ENCODE measurements at places on chromosomes 16 and 17. TPM values are rescaled to one million over a fixed set of nuclear protein-coding genes. Genes with fewer than 3 reads are reported as not detected.
A peak's percentile ranks its signal among the peaks of the same experiment; 100 is the strongest.

Gene ZNF267
- total RNA-seq = 32.3 TPM

Gene KRTAP3-1
- not detected for total RNA-seq

Gene KCNH6
- total RNA-seq = 0.07 TPM

GRCh38 chr17:82003411-82004381, 19.0 kb downstream of the CENPX start:
- DNase-seq = peak; percentile 88

DNA sequence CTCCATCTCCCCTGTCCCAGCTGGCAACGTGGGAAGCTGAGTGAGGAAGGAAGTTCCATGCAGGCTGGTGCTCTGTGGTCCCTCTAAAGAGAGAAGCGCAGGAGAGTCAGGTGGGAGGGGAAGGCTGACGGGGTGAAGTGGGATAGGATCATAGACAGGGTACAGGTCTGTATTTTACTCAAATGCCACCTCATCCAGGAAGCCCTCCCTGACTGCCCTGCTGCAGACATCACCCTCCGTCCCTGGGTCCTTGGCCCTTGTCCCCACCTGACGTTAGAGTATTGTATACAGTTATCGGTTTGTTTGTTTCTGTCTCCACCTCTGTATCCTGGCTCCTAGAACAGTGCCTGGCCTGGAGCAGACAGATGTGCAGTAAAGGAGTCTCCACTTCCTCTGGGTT, 11.7 kb downstream of the CANT1 start:
- no peak for DNase-seq

Gene ASPHD1
- total RNA-seq = 12.5 TPM

Gene CD300H
- not detected for total RNA-seq

Gene TBC1D26
- total RNA-seq = not detected

Gene SGCA
- not detected for total RNA-seq

Gene CES3
- not detected for total RNA-seq

DNA sequence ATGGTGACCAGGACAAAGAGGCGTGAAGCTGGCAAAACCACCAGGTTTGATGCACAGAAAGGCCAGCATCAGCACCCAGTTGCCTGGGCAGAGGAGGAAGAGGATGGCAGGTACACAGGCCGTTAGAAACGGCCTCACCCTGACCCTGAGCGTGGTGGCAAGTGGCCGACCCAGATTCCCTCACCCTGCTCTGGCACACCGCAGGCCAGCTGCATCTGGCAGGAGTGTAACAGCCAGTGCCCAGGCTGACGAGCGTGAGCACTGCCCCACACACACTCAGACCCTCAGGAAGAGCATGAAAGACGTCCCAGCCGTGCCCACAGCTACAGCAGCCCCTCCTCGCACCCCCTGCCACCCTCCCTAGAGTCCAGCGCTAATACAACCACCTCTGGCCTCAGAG, 82.0 kb downstream of the ANKRD11 start:
- no peak for DNase-seq

Gene CHMP1A
- 126 TPM for total RNA-seq

Gene SCPEP1
- 23.7 TPM for total RNA-seq

DNA sequence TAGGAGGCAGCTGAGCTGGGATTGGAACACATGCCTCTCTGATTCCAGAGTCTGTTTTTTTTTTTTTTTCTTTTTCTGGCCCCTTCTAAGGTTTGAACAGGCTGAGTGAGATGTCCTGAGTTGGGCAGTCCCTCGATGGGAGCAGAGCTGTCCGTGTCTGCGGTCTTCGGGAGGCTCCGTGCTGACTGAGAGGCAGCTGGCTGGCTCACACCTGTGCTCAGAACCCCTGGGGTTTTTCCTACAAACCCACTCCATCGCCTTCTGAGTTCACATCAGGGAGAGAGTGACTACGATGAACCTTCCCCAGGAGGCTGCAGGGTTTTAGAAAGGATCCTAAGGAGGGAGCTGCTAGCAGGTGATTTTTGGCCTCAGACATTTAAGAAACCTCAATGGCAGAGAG, 92.5 kb downstream of the IRF8 start:
- no peak for DNase-seq

DNA sequence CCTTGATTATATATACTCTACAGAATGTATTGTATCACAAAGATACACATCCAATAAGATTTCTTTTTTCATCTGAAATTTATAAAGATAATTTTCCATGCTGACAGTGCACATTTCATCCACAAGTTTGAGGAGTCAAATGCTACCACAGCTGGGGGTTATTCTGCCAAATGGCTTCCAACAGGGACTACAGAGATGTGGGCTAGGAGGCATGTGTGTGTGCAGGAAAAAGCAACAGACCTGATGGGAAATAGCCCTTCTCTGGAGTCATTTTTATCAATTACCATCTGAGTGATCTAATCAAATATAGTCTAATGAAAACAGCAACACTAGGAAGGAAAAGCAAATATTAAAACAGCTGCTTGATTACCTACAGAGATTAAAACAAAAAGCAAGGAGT, 290.5 kb downstream of the CEP112 start:
- no peak for DNase-seq

Gene ZNF18
- total RNA-seq = 10.4 TPM

DNA sequence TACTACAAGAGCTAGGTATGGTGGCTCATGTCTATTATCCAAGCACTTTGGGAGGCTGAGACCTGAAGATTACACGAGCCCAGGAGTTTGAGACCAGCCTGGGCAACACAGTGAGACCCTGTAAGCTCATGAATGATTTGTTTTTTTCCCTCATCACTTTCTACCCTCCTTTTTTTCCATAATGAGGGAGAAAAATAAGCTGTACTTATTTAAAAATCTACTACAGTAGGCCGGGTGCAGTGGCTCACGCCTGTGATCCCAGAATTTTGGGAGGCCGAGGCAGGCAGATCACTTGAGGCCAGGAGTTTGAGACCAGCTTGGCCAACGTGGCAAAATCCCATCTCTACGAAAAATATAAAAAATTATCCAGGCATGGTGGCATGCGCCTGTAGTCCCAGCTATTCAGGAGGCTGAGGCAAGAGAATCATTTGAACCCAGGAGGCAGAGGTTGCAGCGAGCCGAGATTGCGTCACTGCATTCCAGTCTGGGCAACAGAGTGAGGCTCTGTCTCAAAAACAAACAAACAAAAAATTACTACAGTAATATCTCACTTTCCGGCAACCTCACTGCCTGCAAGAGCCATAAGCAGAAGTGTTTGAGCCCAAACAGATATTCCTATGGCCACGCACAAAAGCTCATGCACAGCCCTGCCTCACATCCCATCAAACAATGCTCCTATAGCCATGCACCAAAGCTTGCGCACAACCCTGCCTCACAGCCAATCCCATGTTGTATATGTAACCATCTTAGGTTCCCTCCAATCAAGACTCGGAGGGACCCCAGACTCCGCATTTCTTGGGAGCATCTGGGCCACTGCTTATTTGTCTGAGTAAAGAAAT, 37.4 kb downstream of the TK2 start:
- DNase-seq = no peak

DNA sequence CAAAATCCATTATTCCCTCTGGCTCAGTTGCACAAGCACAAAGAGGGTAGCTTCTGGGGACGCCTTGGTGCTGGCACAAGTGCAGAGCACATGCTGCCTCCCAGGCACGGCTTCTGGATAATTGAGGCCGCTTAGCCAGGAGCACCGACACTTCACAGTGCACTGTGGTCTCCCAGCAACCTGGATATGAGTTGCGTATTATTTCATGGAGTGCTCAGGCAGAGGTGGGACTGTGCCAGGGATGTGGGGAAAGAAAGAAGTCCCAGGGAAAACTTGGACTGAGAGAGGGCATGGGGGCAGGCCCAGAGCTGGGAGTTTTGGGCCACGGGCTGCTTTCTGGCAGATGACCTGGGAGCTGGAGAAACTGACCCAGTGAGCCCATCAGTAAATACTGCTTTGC, 37.5 kb downstream of the MPRIP start:
- no peak for DNase-seq

- DNase-seq = no peak
Measured at GRCh38 chr16:11556214-11556819, 30.4 kb downstream of the LITAF start.

Gene MON1B
- total RNA-seq = 30.0 TPM

Gene TAC4
- total RNA-seq = not detected

- DNase-seq = no peak
Measured at GRCh38 chr17:44219616-44220212, at the start of gene UBTF. UBTF (minus strand) TSS chr17:44219675; CDS start chr17:44218229, 1,446 bp downstream.

DNA sequence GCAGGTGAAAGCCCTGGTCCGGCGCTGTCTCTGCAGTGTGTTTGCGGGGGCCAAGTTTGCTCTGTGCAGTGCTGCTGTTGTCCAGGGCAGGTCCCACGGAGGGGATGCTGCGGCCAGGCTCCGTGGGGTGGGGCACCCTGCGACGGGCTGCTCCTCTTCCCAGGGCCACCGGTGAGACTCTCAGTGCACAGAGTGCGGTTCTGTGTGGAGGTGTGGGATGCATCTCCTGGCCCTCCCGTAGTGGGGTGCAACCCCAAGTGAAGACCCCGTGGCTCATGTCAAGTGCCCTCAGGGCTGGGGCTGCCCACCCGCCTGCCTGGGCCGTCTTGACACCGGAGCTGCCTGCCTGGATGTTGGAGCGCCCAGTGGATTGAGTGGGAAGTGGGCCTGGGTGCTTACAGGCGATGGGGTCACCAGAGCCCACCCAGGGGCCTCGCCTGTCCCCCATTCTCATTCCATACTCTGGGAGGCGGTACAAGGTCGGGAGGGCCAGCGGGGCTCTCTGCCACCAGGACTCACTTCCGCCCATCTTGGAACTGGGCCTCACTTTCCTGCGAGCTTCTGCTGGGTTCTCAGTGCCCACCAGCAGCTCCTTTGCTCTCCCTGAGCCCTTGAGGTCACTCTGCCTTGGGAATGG, 119.9 kb downstream of the BANP start:
- DNase-seq = no peak

Gene GJC1
- total RNA-seq = 25.7 TPM

GRCh38 chr16:49619811-49620157, 236.1 kb downstream of the ZNF423 start:
- DNase-seq = no peak

DNA sequence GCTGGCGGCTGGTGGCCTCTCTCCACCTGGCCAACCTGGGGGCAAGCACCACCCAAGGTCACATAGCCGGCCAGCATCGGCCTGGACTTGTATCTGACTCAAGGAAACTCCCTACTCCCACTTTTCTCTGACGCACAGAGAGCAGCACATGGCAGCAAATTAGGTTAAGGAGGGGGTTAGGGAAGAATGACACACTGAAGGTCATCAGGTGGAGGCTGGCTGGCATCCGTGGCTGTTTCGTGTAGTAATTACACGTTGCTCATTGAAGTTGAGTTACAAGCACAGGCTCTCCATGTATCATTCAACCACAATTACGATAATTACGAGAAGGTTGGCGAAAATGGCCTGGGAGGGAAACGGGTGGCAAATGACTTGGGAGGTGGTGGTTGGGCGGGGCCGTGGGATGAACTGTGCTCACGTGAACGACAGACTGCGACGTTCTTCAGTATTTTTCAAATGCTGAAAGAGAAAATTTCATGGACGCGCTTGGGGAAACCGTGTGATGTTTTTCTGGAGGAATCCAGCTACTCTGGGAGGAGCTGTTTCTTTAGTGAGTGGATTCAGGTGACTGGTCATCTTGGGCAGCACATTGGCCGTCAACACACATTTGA, 4.0 kb upstream of the METRNL start:
- no peak for DNase-seq

Gene FBXL16
- 0.82 TPM for total RNA-seq

DNA sequence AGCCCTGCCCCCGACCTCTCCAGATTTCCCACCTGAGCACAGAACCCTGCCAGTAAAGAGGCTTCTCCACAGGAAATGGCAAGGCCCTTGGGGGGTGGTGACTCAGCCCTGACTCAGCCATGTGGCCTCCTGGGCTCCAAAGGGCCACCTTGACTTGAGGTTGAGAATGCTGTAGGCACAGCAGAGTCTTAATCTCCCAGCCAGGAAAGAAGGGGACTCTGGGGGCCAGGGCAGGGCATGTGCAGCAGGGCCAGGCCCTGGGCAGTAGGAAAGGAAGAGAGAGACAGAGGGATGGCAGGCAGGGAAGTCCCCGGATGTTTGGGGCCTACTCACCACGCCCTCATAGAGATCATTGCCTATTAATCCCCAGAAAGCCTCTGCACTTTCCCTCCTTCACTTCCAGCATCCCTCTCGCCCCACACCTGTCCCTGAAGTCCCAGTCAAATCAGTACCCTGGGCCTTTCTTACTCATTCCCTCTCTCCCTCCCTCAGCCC, 4.8 kb upstream of the ITGA3 start:
- peak; percentile 86 for DNase-seq

GRCh38 chr17:77542011-77542410, 401.2 kb downstream of the SEC14L1 start:
- no peak for DNase-seq

DNA sequence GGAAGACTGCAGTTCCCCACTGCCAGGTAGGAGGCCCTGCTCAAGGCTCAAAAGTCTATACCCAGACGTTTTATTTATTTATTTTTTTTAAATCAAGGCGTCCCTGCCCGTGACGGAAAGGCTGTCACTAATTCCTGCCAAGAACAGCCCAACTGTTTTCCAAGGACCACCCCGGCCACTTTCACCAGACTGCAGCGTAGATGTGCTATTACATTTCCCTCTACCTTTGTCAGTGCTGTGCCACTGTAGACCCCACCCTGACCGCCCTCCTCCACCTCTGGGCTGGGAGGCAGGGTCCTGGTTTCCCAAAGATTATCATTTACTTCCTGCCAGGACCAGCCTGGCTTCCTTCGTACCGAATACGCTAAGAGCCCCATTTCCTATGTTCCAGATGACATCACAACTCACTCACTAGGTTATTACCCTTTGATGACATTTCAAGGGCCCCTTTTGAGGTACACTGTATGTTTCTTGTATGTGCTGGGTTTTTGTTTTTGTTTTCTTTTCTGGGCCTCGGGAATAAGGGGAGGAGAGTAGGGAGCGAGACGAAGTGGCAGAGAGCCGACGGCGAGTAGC, 6.3 kb upstream of the RNF227 start:
- no peak for DNase-seq

Gene PRR35
- not detected for total RNA-seq

DNA sequence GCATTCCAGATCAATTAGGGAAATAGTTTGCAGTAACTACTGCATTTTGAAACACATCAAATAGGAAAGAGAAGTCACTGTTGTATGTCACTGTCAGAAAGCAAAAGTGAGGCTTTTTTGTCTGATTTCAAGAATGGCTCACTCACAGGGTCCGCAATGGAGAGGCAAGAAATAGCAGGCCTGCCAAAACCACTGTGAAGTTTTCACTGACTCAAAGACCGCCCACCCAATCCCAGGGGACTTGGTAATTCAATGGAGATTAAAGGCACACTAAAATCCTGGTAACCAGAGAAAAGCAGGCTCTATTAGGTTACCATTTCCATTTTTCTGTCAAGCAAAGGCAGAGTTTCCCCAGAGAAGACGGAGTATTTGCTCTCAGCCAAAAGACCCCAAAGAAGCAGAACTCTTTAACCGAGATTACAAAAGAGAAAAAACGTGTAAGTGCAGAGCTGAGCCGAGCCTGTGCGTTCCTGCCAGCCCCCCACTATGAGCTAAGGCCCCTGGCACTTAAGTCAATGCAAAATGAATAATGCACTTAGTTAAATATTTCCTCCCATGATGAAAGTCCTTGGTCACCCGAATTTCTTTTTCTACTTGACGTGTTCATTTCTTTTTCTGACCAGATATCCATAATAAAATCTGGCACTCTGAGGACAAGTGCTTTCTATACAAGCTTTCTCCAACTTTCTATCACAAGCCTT, 57.0 kb downstream of the FOXL1 start:
- no peak for DNase-seq

- no peak for DNase-seq
Measured at GRCh38 chr17:81309859-81310839, 15.0 kb upstream of the SLC38A10 start.

Gene SCNN1G
- total RNA-seq = not detected
